Breast epithelium (tissue), 4 donors: ENCODE measurements at places on chromosomes 12 and 14. TPM values are rescaled to one million over a fixed set of nuclear protein-coding genes. Genes with fewer than 3 reads are reported as not detected.

GRCh38 chr12:70507442-70507841 is 129.8 kb downstream of the PTPRB start:
- no peak for DNase-seq

Gene MMP17
- 18.6 TPM for total RNA-seq

Gene ESR2
- 2.2 TPM for total RNA-seq

Gene NUP107
- 44.6 TPM for total RNA-seq

Gene APOF
- total RNA-seq, result not detected

Gene OLR1
- total RNA-seq, result not detected
